Neural progenitor cell (in vitro differentiated cells): ENCODE measurements at places on chromosomes 3 and 15.

GRCh38 chr3:151916781-151917180 lies 43.3 kb downstream of the SUCNR1 start:
- no peak for DNase-seq

GRCh38 chr15:68768321-68768720 lies 52.4 kb downstream of the ANP32A start:
- no peak for DNase-seq

DNA sequence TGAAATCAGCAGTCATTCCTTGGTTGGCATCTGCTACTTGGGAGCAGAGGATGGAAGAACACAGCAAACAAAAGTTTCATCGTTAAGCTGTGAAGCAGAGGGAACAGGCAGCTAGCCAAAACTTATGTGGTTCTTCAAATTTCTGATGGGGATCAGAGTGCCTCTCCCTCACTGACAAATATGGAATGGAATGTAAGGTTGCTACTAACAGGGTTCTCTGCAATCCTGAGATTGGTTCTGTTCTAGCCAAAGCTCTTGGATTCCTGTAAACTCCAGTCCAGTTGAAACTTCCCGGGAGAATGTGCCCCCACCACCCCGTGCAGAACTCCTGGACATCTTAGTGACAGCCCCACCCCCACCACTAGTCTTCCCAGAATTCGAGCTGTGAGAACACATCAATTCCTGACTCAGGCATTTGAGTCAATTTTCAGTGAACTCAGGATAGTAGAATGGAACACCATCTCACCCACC lies 55.9 kb upstream of the PHLDB2 start:
- no peak for DNase-seq

GRCh38 chr3:48422272-48422671 lies 7.6 kb downstream of the PLXNB1 start:
- DNase-seq: no peak

DNA sequence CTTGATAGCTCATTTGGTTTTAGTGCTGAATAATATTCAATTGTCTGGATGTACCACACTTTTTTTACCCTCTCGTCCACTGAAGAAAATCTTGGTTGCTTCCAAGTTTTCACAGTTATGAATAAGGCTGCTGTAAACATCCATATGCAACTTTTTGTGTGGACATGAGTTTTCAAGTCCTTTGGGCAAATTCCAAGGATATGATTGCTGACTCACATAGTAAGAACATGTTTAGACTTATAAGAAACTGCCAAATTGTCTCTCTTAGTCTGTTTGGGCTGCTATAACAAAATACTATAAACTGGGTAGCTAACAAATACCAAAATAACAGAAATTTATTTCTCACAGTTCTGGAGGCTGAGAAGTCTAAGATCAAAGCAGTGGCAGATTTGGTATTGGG lies 59.5 kb upstream of the TNFSF10 start:
- no peak for DNase-seq

GRCh38 chr3:32835961-32836360 lies 18.2 kb downstream of the TRIM71 start:
- peak; percentile 50 for DNase-seq

GRCh38 chr15:63071288-63071909 lies 28.9 kb downstream of the TPM1 start:
- no peak for DNase-seq

- DNase-seq: no peak
These were observed 538.5 kb upstream of the NECTIN3 start for GRCh38 chr3:110533089-110533488.
